ENCODE measurements at places on chromosomes 11 and 22.
A peak's percentile ranks its signal among the peaks of the same experiment; 100 is the strongest.

DNA sequence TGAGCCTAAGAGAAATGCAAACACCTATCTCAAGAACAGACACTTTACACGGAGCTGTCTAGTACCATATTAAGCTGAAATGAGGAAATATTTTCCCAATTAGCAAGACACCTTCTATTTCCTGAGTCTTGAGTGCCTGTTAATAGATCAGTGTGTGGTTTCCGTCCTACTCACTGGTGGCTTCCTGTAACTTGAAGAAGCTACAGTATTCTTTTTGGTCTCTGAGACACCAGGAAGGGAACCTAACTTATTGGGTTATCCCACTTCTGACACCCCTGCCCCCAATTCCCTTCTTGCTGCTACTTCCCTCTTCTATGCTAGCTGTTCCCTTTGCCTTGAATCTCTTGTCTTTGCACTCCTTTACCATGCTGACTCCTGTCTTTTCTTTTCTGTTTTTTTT, 92.7 kb downstream of the FDX1 start:
- no peak for DNase-seq

GRCh38 chr11:35390737-35391682, 28.3 kb downstream of the SLC1A2 start:
- peak; percentile 64 for DNase-seq

- no peak for DNase-seq
Observed at GRCh38 chr11:2277008-2277346, 6.6 kb upstream of the ASCL2 start.

GRCh38 chr11:71200172-71200716, 52.1 kb downstream of the SHANK2 start:
- DNase-seq = no peak

DNA sequence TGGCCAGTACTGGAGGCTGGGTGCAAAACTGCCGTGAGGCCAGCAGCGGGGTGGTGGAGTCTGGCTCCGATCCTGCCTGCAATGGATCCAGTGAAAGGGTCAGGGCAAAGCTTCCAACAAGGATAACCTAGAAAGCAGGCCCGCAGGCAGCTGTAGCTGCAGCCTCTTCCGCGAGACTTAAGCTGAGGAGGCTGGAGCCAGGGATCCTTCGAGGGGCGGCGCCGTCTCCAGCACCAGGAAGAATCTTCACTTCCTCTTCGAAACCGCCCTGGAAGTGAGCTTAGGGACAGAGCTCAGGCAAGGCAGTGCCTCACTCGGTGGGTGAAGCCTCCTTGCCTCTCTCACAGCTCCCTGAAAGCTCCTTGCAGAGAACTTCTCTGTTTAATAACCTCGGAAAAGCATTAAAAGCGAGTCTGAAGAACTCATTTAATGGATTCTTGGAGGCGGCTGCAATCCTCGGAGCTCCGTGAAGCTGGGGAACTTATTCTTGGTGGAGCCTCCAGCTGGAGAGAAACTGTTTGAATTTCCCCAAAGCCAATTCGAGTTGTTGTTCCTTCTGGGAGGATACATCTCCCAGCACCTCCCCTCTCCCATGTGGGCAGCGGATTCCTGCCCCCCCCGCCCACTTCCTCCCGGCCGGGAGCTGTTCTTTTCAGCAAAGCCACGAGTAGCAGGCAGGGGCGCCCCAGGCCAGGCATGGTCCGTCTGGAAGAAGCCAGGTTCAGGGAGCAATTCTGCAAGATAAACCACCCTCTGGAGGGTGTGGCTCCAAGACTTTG, 169.9 kb downstream of the CTTN start:
- peak; percentile 71 for DNase-seq

DNA sequence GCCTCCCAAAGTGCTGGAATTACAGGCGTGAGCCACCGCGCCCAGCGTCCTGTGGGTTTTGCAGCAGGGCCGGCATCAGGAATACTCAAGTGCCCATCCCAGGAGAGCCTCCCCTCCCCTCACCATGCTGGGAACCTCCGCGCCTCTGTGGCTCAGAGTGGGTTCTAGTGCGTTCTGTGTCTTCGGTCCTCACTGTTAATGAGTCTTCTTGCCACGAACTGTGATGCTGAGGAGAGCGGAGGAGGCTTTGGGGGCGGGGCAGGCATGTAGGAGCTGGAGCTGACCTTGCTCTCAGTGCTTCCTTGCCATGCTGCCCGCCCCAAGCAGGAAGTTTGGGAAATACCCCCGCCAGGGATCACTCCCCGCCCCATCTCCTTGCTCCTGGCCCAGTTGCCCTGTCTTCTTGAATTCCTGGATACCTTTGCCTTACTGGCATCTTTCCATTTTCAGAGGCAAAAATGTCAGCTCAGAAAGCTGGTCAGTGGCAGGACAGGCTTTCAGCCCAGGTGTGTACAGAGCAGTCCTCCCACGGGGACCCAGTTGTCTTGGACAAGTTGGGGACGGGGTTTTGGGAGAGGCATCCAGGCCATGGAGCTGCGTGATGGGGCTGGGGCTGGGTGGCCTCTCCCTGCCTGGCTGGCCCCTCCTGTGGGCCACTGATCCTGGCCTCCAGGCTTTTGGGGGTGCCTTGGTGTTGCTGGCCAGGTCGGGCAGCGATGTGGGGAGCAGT, 5.1 kb downstream of the GRAMD4 start:
- DNase-seq = no peak

GRCh38 chr22:39236321-39237317, 8.2 kb downstream of the PDGFB start:
- peak; percentile 40 for DNase-seq

- peak; percentile 60 for DNase-seq
Observed at GRCh38 chr11:103433386-103434072, 324.3 kb downstream of the DYNC2H1 start.

DNA sequence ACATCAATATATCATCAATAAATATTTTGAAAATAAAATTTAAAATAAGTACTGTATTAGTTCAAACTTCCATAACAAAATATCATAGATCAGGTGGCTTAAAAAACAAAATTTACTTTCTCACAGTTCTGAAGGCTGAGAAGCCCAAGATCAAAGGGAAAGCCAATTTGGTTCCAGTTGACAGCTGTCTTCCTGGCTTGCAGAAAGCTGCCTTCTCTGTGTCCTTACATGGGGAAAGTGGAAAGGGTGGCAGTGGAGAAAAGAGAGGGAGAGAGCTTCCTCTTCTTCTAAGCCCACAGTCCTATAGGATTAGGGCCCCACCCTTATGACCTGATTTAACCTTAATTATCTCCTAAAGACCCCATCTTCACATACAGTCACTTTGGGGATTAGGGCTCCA, 51.2 kb upstream of the MYOD1 start:
- DNase-seq = no peak

All from astrocyte of the hippocampus (primary cell).